Stimulated activated CD4-positive, alpha-beta T cell treated with anti-CD3 and anti-CD28 coated beads, Interleukin-1b, Interleukin-23, amount 100 ng/mL, for 24 hours (primary cell): ENCODE measurements at places on chromosomes 1 and 21.

DNA sequence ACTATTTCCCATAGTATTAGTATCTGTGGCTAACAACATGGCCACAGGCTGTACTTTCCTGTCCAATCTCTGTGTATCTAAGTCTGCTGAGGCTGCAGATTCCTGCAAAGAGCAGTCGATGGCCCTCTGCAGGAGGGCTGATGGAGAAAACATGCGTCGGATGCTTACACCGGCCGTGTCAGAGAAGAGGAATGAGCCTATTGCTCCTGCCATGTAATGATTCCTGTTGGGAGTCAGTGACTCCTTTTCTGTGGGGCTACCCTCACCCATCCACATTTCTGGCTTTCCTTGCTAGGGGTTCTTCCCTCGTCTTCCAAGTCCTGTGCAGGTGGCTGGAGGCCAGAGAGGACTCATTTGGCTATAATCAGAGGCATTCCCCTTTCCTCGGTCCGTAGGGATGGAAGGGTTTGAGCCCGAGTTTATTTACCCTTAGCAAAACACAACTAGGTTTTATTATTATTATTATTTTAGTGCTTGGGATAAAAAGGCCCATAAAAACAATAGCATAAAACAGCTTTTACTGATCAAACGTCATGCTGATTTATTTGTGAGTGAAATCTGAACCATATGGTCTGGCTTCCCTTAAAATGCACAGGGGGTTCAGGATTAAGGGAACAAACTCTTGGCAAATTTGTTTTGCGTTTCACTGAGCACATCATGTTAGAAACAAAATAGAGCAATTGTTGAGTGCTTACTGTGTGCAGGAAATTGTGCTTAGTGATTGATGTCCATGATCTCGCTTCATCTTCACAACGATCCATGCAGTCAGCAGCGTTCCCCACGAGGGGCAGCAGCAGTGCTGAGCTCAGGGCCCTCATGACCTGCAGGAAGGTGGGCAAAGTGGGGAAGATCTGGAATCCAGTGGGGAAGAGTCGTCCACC is 70.8 kb downstream of the KIF26B start:
- no peak for DNase-seq

DNA sequence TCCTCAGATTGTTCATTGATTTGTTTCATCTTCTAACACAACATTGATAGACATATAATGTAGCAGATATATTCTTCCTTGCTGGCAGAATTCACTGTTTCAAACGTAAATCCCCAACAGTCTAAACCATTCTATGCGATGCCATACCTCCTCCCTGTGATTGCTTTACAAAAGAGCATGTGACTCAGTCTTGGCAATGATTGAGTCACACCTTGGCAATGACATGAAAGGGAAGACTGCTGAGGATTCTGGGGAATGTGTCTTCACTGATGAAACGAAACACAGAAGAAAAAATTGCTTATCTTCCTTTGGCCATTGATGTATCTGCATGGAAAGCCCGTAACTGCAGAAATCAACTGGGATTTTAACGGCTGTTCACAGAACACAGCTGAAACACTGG is 409.6 kb upstream of the ZRANB2 start:
- DNase-seq: no peak

DNA sequence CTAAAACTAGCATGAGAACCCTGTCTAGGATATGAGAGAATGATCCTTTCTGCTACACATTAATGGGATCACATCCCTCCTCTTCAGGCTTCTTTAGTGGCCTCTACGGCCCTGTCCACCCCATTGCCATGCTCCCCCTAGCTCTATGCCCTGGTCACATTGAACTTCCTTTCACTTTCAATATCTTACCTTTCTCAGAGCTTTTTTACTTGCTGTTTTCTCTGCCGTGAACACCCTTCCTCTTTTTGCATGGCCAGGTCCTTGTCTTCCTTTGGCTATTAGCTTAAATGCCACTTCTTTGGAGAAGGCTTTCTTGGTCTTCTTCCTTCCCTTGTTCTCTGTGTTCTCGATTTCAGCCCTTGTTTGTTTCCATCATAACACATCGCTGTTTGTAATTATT is 97.4 kb downstream of the GIPC2 start:
- DNase-seq: no peak

DNA sequence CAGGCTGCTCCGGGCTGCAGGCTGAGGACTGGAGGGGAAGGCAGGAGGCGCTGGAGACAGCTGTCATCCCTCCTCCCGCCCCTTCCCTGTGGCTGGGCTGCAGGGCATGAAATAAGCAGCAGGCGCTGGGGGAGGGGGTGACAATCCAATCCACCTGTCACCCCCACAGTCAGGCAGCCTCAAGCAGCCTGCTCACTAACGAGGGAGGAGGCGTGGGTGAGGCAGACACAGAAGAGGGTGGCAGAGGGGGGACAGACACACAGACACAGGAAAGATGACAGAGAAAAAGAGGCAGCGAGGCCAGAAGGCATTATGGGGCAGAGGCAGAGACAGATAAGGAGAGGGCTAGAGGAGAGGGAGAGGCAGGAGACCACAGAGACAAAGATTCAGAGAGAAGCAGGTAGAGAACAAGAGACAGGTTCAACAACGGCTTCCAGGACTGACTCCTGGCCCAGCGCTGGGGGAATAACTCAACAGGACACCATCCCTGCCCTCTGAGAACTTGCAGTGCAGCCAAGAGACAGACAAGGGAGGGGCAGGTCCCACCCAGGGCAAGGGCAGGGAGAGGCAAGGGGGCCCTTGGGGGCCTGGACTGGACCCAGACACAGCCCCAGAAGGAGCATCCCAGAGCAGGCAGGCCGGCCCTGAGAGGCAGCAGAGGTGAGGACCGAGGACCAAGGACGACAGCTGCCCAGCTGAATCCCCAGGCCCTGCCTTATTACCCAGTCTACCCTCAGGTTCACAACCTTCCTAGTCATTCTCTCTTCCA is 11.2 kb downstream of the MEF2D start:
- no peak for DNase-seq

DNA sequence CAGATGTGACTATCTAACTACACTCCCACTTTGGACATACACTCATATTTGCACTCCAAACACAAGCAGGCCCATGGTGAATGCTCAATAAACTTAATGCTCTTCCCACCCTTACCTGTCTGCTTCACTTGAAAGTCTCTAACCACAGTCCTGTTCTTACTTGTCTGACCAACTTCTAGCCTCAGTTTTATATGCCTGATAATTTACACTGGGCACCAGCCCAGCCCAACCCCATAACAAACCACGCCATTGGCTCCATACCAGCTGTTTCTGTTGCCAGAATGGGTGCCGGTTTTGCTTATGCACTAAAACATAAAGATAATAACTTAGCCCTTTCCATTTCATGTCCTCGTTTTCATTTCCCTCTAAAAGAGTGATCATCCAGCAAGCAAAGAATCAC is 395.4 kb downstream of the NTNG1 start:
- DNase-seq: no peak

DNA sequence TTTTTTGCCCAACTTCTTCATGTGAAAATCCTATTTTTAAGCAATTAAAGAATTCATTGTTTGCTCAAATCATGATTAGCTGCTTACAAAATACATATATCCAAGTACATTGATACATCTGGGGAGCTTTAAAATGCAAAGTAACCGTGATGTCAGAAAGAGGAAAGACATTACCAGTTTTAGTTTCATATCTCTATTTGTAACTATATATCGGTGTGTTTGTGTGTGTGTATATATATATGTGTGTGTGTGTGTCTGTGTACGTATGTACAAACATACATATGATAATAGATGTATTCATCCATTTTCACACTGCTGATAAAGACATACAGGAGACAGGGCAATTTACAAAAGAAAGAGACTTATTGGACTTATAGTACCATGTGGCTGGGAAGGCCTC is 310.1 kb downstream of the DPYD start:
- DNase-seq: no peak

- peak; percentile 18 for DNase-seq
These were observed 65.7 kb upstream of the FCGR2A start for GRCh38 chr1:161439280-161440232.

DNA sequence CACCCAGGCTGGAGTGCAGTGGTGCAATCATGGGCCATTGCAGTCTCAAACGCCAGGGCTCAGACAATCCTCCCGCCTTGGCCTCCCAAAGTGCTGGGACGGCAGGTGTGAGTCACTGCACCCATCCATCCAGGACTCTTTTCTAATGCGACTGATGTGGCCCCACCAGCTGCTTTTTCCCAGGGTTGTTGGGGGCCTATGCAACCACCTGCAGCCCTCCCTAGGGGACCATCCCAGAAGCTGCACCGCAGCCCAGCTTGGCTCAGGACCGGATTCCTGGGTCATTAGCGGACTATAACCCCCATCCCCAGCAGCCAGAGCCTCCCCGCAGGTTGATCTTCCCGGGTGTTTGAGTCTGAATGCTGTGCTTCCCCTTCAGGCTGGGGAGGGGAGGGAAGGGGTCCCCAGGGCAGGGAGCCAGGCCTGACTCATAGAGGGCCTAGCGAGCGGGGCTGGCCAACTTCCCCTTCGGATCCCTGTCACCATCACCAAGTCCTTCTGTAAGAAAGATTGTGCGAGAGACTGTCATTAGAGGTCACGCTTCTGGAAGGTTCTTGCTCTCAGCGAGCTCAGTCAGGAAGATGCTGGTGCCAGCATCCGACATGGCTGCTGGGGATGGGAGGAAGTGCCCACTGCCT is 108.7 kb upstream of the ACTRT2 start:
- no peak for DNase-seq

- no peak for DNase-seq
These were observed 9.6 kb downstream of the LRRC53 start for GRCh38 chr1:74502858-74503257.

DNA sequence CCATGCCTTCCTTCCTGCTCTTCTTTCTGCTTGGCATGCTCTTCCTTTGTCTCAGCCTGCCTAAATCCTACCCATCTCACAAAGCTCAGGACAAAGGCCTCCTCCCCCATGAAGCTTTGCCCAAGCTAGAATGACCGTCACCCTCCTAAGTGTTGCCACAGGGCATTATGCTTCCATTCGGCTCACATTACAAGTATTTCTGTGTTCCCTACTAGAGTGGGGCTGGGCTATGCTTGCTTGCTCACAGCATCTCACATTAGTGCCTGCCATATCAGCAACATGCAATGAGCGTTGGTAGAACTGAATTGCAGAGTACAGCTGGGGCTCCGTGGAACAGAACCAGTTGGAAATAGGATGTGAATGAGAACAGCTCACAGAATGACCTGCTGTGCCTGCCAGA is 82.8 kb downstream of the CD58 start:
- no peak for DNase-seq
